ENCODE measurements at places on chromosomes 16 and 17.

DNA sequence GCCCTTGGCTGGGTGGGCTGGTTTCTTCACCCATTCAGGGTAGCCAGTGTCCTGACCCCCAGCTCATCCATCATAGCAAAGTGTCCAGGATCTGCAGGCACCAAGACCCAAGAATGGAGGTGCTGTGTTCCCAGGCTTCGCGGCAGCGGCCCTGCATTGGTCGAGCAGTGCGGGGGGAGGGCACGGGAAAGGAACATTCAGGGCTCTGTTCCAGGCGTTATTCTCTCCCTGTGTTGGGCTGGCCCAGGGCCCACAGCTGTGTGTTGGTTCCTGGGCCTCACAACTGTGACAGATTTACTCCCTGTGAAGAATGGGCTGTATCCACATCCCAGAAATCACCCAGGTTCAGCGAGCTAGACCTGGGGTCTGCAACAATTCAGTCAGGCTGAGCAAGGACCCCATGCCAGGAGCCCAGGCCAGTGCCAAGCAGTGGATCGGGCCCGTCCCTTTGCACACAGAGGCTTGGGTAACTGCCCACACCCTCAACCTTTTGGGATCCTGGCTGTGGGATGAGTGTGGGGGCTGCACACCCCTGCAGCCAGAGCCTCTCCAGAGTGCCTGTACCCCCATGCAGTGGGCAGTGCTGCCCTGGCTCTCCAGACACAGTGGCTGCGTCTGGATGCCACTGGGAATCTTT is 10.0 kb downstream of the GPT2 start:
- DNase-seq: no peak

DNA sequence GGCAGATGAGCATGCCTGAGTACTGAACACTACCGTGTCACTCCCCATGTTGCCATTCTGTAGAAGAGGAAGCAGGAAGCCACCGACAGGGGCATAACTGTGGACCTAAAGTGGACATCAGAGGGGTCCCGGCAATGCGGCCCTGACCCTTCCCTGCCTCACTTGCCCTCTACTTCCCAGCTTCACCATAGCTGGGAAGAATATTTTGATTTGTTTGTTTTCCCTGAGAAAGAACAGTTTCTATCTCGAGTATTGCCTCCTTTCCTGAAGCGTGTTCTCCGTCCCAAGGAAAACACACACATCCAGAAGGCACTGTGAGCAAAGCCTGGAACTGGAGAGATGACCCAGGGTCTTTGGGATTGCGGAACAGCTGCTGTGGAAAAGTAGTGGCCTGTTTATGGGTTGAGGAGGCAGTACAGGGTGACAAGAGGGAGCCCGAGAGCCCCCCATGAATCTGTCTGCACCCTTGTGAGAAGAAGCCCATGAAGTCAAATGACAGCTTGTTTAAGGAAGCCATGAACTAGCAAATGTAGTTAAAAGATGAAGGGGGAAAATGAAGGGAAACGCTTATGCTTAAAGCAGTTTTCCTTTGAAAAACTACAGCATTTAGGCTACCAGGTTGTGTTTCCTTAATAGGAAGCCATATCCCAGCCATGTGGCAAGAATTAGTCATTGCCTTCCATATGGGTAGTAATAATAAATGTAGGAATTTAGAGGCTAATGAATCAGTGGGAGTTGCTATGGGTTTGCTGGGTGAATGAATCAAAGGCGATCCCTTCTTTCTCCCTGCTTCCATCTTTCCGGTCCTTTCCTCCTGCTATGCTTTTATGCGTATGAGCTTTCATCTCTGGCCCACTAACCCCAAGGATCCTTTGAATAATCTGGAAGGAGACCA is 90.0 kb upstream of the TBX2 start:
- no peak for DNase-seq

DNA sequence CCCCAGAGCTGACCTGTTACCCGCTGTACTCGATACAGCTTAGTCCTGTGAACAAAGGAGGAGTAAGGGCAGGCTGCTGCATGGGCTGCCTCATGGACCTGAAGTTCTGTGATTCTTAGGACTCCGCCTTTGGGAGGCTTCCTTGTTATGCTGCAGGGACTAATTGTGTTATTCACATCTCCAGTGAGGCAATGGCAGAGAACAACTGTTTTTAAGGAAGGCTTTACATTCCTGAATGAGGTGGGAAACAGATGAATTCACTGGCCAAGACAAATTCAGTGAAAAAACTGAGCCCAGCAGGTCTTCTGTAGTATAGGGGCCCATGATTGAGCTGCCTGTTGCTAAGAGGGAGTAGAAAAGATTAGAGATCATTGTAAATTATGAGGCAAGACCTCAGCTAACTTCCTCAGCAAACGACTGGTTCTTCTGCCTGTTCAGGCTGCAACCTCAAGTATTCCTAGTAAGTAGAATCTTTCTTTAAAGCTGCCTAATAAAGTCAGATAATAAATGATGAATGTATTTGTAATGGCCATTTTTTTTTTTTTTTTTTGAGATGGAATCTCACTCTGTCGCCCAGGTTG is 26.3 kb downstream of the ADORA2B start:
- no peak for DNase-seq

GRCh38 chr16:90012991-90013745 is 6.1 kb downstream of the DBNDD1 start:
- no peak for DNase-seq

DNA sequence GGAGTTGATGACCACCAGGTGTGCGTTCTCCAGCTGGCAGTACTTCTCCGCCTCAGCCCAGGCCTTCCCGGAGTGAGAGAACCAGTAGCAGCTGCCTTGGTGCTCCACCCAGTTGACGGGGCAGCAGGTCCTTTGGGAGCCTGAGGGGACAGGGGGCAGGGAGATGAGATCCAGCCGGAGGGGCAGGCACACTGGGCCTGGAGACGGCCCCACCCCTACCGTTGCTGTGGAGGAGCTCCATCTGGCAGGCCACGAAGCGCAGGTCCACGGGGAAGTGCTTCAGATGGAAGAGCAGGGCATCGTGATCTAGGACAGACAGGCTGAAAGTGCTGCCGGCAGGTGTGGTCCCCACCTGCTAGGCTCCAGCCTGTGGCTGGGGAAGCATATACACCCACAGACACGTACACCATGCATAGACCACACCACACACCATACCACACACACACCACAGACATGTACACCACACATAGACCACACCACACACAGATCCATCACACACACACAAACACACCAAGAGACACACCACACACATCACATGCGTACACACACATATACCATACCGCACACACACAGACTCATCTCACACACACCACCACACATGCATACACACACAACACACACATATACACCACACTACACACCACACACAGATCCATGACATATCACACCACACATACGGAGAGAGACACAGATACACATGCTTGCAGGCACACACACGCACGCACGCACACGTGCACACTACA is 7.4 kb downstream of the ASGR2 start:
- no peak for DNase-seq

- DNase-seq: no peak
These were observed 3.1 kb downstream of the ZDHHC7 start for GRCh38 chr16:85008271-85008670.

Data from stimulated activated CD8-positive, alpha-beta memory T cell treated with anti-CD3 and anti-CD28 coated beads, Interleukin-4, amount 100 ng/mL, for 24 hours (primary cell).